ENCODE measurements at places on chromosomes 4 and X.

DNA sequence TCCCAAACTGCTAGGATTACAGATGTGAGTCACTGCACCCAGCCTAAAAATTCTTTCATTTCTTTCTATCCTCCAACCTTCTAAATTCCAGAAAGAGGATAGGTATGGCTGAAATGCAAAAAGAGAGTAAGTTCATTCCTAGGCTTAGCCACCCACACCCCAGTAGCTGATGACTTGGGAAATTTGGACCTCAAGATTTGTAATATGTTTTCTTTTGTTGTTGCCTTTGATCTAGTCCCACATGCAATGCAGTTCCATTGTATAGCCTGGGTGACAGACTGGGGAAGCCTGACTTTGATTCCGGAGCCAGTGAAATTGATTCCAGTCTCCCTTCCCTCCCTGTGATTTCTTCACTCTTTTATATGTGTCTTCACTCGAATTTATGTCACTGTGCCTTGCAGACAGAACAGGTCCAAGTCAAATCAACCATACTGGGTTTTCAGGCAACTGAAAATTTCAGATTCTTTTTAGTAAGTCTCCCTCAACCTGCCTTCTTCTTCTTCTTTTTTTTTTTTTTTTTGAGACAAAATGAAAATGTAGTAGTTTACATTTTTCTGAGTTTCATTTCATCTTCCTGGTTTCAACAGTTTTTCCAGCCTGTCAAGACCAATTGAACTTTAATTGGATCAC lies 176.2 kb upstream of the RBPJ start:
- no peak for DNase-seq

DNA sequence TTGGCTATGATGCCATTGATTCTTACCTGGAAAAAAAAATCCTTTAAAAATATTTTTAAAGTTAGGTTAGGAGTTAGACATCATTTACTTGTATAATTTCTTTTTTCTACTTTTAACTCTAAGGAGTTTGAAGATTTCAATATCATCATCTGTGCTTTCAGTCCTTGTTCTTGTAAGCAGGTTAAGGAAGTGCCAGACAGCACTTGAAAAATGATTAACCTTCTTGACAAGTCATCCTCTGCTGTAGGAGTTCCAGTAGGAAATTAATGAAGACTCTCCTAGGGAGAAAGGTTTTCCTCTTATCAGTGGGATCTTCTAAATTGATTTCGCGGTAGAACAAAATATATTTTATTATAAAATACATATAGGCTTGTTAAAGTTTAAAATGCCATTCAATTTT lies 29.1 kb upstream of the ANAPC4 start:
- no peak for DNase-seq

DNA sequence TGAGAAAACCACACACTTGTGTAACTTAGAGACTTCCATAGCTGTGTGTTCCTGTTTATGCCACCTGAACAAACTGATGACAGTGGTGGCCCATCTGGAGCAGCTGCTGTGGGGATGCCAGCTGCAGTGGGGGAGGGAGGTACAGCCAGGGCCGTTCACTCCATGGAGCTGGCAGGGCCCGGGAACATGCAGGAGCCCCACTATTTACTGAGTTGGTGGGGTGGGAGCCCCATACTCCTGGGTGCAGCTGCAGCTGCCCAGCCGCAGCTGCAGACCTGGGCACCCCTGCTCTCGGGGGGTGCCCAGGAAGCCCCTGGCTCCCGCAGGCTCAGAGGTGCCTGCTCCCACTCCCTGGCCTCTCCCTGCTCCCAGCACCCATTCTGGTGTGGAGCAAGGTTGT lies 398.6 kb upstream of the RASGEF1B start:
- no peak for DNase-seq

DNA sequence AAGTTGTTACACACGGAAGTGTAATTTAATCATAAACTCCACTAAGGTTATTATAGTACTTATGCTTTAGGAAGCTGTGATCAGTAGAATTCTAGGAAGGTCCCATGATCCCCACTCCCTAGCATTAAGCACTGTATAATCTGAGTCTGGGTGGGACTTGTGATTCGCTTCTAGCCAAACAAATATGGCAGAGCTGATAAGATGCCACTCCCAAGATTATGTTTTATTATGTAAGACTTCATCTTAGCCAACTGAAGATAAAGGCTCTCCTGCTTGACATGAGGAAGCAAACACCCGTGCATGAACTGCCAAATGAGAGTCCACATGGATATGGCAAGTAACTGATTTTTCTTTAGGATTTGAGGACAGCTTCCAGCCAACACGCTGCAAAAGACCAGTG lies 186.4 kb upstream of the NDST3 start:
- no peak for DNase-seq

DNA sequence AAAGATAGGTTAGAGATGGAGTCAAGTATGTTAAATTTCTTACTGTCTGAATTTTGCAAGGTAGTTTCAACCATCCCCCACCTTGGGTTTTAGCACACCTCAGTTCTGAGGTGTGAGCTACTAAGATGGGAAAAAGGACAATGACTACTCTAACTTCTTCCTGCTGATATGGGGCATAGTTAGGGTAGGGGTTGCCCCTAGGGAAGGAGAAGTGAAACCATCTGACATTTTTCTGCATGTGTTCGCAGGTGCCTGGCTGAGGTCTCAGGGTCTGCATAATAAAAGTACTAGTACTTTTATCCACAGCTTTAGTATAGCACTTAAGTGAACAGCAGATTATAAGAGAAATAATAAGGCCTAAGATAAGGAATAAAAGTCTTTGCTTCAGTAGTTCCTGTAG lies 129.5 kb upstream of the CYSLTR1 start:
- no peak for DNase-seq

DNA sequence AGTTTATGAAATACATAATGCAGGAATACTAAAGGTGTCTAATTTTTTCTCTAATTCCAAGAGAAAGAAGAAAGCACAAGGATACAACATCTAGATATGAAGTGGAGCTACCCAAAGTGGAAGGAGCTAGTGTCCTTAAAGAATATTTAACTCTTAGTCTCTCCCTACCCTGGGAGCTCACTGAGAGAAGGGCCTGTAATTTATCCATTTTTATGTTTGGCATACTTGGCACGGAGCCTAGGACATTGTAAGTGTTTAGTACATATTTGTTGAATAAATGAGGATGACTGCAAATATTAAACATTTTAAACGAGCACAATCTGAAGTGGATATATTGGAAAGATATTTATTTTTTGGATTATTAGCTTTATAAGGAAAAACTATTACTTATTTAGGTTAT lies 674.8 kb downstream of the IQCM start:
- no peak for DNase-seq

DNA sequence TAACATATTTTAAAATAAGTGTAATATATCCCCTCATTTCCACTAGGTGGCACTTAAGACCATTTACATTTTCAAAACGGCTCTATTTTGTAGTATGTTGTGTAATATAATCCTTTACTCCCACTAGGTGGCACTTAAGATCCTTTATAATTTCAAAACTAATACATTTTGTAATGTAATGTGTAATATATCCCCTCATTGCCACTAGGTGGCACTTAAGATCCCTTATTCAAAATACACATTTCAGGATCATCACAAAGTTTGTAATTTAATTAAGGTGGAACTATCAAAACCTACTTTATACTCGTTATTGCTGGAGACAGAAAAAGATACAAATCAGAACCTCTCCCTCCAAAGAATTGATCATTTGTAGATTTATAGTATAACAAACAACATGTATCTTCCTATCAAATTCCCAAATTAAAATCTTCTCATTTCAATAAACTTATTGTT lies 132.5 kb downstream of the ARHGAP6 start:
- peak; percentile 3 for DNase-seq

DNA sequence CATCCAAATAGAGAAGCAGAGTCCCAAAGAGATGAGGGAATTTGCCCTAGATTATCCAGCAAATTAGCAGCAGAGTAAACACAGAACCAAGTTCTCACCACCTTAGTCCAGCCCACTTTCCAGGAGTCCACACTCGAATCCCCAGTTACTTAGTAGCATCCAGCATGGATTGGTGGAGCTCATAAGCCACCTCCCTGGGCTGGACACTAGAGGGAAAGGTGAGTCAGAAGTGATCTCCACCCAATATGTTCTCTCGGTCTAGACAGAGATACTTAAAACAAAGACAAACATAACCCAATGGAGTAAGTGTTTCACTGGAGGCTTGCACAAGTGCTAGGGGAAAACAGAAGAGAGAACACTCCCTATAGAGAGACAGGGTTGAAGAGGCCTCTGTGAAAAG lies 105.1 kb upstream of the CPEB2 start:
- DNase-seq, result no peak

DNA sequence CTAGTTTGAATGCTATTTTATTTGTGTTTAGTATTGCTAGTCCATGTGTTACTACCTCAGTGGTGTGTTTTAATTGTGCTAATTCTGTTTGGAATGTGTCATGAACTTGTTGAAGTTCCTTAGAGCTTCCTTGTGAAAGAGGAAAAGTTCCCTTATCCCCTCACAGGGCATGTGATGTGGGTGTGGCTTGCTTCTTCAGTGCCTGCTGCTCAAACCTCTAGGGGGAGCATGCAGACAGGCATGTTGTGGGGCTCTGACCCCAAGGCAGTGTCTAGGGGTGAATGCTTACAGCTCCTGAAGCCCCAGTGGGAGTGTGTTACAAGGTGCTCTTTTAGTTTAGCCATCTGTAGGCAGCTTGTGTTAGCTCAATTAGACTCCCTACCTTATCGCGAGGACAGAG lies 86.5 kb downstream of the MAGED4 start:
- no peak for DNase-seq

DNA sequence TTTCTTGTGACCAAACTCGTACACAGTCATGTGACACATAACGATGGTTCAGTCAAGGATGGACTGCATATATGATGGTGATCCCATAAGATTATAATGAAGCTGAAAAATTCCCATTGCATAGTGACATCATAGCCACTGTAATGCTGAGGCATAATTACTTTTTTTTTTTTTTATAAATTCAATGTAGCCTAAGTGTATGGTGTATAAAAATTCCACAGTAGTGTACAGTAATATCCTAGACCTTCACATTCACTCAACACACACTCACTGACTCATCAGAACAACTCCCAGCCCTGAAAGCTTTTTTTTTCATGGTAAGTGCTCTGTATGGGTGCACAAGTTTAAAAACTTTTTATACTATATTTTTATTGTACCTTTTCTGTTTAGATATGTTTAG lies 105.0 kb downstream of the AREG start:
- no peak for DNase-seq

- DNase-seq, result no peak
These were observed 93.2 kb upstream of the KLF3 start for GRCh38 chr4:38570647-38571276.

DNA sequence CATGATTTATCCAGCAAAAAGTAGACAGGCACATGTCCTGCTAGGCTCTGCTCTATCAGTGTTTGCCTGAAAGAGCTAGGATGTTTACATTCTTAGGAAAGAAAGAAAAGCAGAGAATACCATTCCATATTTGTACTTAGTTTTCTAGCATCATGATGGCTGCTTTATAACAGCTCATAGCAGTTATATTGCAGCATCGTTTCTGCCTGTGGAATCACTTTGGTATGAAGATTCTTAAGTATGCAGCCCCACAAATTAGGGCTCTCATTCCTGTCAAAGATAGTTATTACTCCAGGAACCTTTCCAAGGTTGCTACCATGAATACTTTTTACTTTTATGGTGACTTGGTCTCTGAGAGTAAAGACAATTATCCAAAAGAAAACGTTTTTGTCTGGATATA lies 119.0 kb upstream of the MYOZ2 start:
- DNase-seq, result no peak

DNA sequence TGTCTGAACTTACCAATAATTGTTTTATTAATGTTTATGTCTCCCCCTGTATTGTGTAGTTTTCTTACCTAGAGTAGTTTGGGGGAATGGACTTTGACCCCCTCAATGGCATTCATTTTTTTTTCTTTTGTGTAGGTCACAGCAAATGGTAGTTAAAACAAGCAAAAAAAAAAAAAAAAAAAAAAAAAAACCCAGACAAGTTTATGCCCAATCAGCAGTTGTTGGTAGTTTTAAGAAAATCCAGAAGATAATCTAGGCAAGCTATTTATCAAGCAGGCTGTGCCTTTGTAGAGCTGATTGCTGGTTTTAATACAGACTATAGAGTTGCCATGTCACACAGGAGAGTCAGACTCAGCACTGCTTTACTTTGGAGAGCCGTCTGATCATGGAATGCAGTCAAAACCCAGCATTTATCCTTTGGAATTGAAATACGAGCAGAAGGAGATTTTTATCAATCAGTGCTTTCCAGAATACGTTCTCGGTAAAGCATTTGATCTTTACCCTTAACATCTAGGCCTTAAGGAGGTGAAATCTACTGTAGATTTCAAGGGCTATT lies 16.6 kb downstream of the DCUN1D4 start:
- DNase-seq, result no peak

- no peak for DNase-seq
These were observed 94.6 kb downstream of the HPGD start for GRCh38 chr4:174427571-174428140.

GRCh38 chrX:132068405-132068804 lies 45.3 kb downstream of the STK26 start:
- no peak for DNase-seq

DNA sequence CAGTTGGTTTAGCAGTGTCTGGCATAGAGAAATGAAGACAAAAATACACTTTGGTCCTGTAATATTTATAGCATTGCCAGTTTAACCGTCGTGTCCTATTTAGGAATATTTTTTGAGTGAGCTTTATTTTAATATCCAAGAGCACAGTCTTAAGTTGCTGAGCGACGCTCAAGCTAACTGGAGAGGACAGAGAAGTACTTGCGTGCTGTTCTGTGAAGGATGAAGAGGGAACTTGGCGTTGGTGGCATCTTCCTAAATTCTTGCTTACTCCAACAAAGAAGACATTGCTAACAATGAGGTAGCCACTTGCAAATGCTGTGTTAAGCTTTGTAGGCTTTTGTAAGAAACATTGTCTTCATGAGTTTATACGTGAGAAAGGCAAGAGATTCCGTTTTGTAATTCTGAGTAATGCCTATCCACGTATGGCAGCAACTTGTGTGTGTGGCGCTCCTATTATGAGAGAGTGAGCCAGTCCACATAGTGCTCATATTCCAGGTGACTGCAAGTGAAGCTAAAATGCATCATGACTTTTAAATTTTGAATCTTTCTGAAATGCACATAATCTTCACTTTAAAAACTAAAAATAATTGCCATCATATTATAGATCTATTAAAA lies 50.6 kb downstream of the SYNPO2 start:
- DNase-seq, result no peak

DNA sequence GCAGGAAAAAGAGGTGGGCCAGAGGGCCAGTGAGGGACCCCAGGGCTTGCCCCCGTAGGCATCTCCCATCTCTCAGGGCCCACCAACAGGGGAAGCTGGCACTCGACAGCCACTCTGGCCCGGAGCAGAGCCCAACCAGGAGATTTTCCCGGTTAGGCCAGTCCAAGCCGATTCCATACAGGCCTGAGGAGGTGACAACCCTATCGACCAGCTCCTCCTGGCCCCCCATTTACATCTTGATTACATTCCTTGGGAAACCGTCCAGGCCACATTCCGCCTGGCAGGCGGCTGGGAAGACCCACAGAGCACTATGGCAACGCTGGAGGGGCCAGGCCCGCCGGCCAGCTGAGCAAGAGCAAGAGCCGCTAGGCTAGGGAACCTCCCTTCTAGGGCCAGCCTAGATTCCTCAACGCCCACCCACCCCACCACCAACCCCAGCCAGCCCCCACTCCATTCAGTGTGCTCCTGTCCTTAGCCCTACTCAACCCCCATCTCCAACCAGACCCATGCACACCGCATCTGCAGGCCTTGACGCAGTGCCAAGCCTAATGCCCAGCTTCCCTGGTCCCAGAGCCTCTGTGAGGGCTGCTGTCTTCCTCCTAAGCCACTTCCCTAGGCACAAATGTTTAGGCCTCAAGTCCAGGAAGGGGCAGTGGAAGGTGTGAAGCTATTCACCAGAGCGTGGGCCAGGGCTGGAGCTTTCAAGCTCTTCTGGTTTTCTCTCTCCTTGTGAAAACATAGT lies 161.2 kb downstream of the EFNB1 start:
- peak; percentile 25 for DNase-seq

- DNase-seq, result no peak
These were observed 36.9 kb upstream of the SH3KBP1 start for GRCh38 chrX:19924285-19924684.
